Activated naive CD4-positive, alpha-beta T cell treated with Interleukin-2 at 50 U/mL for 16 hours (primary cell): ENCODE measurements at places on chromosomes 12 and 14.

- DNase-seq = no peak
Observed at GRCh38 chr12:126451809-126452208, 1386.6 kb downstream of the AACS start.

DNA sequence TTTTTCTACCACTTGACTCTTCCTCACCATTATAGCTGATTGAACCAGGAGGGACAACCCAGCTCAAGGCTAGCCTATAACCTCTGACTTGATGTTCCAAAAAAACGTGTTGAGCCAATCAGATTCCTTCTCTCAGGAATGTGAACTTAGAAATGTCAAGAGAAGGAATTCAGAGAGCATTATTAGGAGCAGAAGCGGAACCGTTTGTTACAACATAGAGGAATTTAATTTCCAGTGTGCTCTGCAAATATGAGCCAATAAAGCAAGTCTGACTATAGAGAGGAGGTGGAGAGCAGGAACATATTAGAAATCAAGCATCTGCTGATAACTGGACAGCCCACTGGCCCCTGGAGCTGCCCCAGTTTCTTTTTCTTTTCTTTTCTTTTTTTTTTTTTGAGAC lies 15.3 kb upstream of the PELI2 start:
- no peak for DNase-seq

DNA sequence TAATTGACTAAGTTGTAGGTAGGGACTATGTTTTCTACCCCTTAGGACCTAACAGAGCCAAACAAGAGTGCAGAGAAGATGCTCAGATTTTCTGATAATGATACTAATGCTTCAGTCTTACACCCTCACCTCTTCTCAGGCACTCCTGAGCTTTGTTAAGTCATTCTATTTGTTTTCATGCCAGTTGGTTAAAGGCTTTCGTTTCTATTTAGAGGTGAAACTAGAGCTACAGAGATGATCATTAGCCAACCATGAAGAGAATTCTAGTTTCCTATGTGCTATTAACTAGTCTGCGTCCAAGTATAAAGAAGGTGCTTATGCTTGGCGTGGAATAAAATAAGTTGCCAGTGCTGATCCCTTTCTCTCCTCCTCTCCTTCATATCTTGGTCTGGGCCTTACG lies 34.6 kb upstream of the PYGL start:
- DNase-seq = no peak

GRCh38 chr12:55844961-55845360 lies 2.2 kb upstream of the MMP19 start:
- DNase-seq = no peak

GRCh38 chr14:76962303-76962660 lies 66.2 kb downstream of the IRF2BPL start:
- DNase-seq = no peak

DNA sequence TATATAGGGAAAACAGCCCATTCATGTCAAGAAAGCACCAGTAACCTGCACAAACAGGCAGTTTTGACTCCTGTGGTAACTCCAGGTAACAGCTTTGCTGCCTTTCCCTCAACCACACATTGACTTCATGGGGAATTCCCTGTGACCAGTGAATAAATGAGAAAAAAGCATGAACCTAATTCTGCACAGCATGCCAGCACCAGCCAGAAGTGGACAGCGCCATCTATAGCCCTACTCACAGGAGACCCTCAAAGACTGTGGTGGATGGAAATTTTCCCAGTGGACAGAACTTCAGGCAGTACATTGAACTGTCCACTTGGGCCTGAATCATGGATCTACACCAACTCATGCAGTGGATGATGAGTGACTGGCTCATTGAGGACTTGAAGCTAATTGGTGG lies 152.1 kb downstream of the SLC8A3 start:
- no peak for DNase-seq

DNA sequence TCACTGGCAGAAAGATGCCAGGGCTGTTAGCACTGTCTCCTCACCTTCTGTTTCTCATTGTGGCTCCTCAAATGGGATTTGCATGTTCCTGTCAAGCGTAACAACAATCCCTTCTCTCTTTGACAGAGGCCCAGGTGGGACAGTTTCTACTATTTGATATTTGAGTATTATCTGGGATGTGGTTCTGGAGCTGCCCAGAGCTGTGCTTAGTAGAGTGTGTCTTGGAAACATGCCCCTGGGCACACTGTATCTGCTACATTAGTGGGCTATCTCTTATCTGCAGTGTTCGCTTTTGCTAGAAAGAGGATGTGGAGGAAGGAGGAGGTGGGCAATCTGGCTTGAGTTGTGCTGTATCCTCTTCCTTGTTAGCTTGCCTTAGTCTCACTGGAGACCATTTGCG lies 3.8 kb upstream of the ACADS start:
- DNase-seq = no peak

GRCh38 chr14:44701563-44702263 lies 194.6 kb upstream of the FSCB start:
- DNase-seq = no peak

DNA sequence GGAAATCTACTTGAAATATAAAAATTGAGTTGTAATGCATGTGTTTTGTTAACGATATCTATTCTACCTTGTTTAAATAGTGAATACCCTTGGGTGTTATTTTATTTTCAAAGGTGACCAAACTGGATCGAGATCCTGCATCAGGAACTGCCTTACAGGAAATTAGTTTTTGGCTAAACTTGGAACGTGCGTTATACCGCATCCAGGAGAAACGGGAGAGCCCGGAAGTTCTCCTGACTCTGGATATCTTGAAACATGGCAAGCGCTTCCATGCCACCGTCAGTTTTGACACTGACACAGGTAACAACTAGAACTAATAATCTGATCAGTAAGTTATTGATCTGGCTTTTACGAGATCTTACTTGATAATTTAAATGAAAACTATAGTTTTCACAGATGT lies 15.9 kb downstream of the DYNC1H1 start:
- DNase-seq = no peak

DNA sequence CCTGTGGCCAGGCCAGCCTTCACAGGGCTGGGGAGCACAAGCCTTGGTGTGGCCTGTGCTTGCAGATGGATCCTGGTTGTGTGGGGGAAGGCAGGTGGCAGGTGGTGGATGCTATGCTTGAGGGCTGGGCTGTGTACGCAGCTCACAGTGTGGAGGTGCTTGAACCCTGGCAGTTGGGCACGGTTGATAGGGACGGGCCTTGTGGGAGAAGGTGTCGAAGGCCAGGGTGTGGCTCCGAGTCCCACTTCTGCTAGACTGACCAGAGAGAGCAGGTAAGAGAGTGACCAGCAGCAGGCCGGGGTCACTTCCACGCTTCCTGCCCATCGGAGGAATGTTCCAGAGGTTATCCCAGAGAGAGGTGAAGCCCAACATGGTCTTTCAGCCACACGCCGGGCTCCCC lies 85.5 kb downstream of the CACNA1C start:
- no peak for DNase-seq

GRCh38 chr14:77032844-77033621 lies 4.5 kb upstream of the IRF2BPL start:
- DNase-seq = peak; percentile 79

DNA sequence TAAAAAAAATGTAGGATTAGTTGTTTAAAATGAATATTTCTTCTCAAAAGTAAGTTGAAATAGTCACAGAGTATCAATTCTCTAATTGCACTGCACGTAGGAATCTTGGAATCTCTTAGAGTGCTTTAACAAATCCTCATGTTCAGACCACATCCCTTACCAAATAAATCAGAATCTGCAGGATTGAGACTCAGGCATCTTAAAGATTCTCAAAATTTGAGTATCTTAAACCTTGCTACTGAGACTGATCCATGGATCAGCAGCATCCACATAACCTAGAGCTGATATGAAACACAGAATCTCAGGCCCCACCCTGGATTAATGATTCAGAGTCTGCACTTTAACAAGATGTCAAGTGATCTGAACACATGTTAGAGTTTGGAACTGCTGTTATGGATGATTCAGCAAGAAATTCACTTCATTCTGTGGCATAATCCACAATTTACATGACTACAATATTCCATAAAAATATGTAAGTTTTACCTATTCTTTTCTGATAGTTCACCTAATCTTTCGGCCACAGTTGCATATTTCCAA lies 58.7 kb downstream of the ADAMTS20 start:
- DNase-seq = no peak

DNA sequence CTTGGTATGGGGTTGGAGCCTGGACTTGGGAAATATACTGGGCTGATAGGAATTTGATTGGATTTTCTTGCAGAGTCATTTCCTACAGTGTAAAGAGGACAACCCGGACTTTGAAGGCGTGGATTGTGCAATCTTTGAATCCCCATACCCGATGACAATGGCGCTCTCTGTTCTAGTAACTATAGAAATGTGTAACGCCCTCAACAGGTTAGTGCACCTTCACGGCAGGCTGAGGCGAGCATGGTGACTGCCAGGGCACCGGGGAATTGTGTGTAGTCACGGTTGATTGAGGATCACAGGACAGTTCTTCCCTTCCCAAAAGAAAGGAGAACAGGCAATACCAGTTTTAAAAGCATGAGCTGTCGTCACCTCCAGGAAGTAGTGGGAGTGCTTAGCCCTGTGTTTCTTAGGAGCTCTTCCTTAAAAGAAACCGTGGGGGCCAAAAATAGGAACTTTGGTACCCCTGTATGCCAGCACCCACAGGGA lies 58.3 kb downstream of the ANAPC7 start:
- no peak for DNase-seq

- DNase-seq = no peak
Observed at GRCh38 chr12:57993834-57994233, 52.5 kb downstream of the ATP23 start.

GRCh38 chr14:51284241-51284640 lies 44.2 kb downstream of the TMX1 start:
- DNase-seq = no peak

- DNase-seq = peak; percentile 51
Observed at GRCh38 chr12:123713823-123714585, 1.9 kb downstream of the ATP6V0A2 start.

GRCh38 chr12:130813436-130813835 lies 25.6 kb downstream of the STX2 start:
- no peak for DNase-seq

- DNase-seq = no peak
Observed at GRCh38 chr14:90900476-90901083, 84.3 kb upstream of the TTC7B start.

- DNase-seq = no peak
Observed at GRCh38 chr14:84456946-84457345, 1073.0 kb upstream of the FLRT2 start.

DNA sequence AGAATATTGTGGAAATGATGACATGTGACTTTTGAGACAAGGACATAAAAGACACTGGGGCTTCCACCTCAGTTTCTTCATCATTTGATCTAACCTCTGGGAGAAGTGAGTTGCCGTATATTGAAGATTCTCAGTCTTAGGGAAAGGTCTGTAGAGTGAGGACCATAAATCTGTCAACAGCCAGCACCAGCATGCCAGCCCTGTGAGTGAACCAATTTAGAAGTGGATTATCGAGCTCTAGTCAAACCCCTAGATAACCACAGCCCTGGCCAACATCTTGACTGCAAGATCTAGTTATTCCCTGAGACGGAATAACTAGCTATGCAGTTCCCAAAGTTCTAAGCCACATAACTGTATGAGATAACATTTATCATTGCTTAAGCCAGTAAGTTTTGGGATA lies 108.8 kb upstream of the PTPRR start:
- no peak for DNase-seq

DNA sequence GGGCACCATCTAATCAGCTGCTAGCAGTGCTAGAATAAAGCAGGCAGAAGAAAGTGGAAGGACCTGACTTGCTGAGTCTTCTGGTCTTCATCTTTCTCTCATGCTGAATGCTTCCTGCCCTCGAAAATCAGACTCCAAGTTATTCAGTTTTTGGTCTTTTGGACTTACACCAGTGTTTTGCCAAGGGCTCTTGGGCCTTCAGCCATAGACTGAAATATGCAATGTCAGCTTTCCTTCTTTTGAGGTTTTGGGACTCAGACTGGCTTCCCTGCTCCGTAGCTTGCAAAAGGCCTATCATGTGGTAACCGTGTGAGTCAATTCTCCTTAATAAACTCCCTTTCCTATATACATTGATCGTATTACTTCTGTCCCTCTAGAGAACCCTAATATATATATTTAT lies 159.3 kb downstream of the SLCO1B3 start:
- DNase-seq = no peak

- DNase-seq = no peak
Observed at GRCh38 chr14:103189481-103190470, 66.5 kb downstream of the TNFAIP2 start.

DNA sequence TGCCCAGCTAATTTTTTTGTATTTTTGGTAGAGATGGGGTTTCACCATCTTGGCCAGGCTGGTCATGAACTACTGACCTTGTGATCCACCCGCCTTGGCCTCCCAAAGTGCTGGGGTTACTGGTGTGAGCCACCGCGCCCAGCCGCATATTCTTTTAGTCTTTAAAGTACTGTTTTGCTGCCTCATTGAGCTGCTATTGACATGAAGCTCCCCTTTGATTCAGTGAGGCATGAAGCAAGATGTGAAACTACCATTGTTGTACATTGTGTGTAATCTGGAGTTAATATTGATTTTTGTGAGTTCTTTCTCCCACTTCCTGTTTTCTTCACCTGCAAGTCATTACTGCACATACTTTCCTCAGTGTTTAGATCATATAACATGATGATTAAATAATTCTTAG lies 80.8 kb downstream of the MNAT1 start:
- DNase-seq = no peak

- DNase-seq = no peak
Observed at GRCh38 chr12:98970210-98970609, 325.1 kb downstream of the APAF1 start.

DNA sequence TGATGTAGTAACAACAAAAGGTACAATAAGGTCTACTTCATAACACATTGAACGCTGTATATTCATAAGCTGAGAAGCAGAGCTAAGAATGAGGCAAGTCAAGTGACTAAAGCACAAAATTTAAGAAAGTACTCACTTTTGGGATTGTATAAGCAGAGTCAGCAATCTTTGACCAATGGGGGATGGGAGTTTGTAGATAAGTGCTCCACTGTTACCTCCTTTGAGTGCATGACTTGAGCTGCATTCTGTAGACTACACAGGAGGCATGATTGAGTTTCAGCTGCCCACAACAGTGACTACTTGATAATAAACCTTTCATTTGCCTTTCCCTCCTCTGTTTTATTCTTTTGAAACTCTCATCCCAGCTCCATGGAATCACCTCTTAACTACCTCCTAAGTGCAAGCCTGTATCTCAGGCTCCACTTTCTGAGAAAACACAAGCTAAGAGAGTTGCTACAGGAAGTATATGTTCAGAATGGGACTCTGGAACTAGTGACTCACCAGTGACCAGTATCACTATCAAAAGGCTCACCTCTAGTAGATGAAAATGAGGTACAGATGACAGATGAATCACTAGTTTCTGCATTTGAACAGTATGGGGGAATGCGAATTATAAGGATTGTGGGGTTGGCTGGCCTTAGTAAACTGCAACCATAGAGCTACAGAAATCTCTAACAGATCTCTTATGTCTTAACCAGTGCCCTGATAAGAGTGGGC lies 49.2 kb downstream of the SLC35F4 start:
- no peak for DNase-seq

- no peak for DNase-seq
Observed at GRCh38 chr14:98323836-98324235, 948.2 kb downstream of the BCL11B start.
